NCI-H524 (cell line): ENCODE measurements at places on chromosomes 5 and 9.

DNA sequence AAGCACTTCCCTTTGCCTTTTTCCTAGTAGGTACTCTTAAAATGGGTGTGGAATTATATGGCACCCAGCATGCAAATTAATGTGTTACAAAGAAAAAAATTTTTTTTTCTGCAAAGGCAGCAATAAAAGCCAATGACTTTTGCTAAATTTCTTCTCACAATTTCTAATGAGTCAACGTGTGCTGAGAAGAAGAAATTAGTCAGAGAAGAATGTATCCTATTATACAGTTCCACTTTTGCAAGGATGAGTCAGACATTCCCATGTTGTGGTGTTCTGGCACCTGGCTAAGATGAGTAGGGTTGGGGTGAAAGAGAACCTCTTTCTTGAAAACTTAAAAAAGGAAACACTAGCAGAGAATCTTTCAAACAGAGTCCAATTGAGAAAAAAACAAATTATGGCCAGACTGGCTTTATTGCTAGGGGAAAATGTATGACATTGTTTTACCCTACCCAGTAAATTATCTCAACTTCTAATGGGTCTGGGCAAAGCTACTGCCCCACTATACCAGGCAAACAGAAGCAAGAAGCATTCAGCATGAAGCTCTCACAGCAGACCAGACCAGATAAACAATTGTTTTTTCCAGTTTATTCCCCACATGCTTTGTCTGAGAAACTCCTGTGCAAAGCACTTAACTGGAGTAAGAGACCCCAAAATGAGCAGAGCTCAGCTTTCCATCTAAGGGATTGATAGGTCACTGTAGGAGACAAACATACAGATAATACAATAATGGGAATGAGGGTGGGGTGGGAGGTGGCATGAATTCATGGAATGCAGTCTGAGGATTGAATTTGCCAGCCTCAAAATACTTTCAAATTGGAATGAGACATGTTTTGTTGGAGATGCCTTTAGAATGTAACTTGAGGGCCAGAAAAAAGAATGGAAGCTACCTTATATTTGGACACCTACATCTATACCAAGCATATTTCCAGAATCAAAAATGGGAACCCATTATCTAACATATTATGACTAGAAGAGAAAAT is 220.8 kb upstream of the RFX3 start:
- DNase-seq: no peak

DNA sequence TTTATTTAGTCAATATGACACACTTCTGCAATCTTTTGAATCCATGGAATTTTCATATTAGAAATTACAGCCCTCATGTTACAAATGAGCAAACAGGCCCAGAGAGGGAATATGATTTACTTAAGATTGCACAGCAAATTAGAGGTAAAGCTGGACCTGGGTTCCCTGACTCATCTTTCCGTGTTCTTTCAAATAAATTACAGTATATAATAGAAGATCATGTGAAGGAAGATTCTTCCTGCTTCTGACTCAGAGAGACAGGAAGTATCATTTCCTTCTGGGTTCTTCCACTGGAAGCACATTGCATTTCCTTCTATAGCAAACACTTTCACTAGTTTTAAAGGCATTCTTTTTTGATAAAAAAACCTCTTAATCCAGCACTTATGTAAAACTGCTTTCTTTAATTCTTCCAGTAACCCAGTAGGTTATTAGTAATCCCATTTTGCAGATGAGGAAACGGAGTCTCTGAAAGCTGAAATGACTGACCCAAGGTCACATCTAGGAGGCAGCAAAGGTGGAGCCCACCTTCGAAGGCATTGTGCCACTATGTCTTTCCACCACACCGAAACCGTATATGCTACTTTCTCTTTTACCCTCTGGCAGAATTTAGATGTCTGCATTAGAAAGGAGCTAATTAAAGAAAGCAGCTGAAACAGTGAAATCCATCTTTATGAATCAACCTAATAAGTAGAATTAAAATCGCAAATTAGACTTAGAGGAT is 566.7 kb upstream of the KLF4 start:
- DNase-seq: no peak

DNA sequence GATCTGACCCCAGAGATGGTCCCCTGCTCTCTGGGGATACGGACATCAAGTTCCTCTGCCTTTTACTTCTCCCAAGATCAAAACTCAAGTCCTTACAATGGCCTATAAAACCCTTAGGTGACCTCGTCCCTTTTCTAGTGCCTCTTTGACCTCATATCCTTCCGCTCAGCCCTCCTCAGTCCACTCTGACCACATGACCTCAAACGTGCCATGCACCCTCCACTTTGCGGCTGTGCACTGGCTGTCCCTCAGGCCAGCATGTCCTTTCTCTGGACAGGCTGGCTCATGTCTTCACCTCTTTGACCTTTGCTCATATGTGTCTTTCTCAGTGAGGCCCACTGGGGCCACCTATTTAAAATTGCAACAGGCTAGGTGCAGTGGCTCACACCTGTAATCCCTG is 14.7 kb downstream of the TRMO start:
- no peak for DNase-seq

- DNase-seq: no peak
Measured at GRCh38 chr5:178287091-178287790, 54.6 kb upstream of the PHYKPL start.

DNA sequence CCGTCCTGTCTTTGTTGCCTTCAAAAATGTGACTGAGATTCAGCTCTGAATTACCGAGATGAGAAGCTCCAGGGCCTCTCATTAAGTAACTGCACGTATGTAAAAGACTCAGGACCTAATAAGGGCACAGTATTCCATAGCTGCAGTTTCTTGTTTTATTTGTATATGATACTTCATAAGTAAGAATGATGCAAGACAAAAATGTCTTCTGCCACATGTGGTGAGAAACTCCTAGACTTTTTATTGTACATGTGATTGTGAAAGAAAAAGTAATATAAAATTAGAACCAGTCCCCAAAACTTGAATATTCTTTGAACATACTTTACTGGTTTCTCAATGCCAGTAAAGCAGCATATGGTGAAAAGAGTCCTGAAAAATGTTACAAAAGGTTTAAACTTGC is 110.1 kb upstream of the OTULINL start:
- no peak for DNase-seq
